PC-3 (cell line): ENCODE measurements at places on chromosomes 11 and 22. TPM values are rescaled to one million over a fixed set of nuclear protein-coding genes. Genes with fewer than 3 reads are reported as not detected.

DNA sequence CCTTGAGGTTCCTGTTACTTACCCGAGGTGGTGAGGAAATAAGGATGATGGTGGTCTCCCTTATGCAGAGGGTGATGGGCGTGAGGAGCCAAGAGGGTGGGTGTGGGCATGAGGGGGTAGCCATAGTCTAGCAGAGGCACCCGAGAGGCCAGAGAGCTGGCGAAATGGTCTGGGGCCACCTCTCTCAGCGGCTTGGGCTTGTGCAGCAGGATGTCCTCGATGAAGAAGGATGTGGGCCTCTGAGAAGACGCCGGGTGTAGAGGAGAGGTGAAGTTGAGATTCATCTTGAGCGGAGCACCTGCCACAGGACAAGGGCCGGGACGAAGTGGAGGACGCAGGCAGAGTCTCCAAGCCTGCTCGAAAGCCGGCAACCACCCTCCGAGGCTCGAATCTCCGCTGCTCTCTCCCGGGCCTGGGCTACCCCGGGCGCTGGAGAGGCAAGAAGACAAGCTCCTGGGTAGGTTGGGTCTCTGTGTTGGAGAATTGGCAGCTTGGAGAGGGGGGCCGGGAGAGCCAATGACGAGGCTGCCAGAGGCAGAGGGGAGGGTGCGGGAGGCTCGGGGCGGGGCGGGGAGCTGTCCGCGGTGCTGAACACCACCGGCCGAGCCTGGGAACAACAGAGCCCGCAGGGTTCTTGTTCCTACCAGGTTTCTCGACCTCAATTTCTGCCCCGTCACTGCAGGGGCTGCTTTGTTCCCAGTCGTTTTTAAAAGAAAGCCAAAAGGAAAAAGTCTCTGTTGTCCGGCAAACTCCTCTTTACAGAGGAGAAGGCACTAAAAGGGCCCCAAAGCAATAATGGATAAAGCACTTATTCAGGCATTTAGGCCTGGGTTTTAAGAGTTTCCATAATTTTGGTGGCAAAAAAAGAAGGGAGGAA is at the start of gene BSX:
Gene BSX (minus strand): TSS at position 447 of the 877 bp plus-strand sequence. CDS start 163 bp downstream, at position 284.
- peak; percentile 55 for DNase-seq

DNA sequence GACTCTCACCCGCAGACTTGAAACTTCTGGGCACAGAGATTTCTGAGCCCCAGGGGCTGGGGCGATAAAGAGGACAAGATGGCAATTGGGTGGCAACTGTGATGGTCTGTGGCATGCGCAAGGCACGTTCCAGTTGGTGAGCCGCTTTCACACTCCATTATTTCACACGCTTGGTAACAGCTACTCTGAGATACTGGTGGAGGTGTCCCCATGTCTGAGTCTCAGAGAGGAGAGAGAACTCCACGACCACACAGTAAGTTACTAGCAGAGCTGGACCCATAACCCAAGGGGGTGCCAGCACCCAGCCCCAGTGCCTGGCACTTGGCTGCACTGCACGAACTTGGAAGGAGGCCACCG is 6.0 kb upstream of the KCNJ4 start:
- no peak for DNase-seq

The NAV2 gene
- total RNA-seq, result 10.4 and 14.9 TPM in 2 replicates

GRCh38 chr22:29716814-29717545 is 2.8 kb upstream of the CABP7 start:
- peak; percentile 69 for DNase-seq
